ENCODE measurements at places on chromosomes 7 and 10.

DNA sequence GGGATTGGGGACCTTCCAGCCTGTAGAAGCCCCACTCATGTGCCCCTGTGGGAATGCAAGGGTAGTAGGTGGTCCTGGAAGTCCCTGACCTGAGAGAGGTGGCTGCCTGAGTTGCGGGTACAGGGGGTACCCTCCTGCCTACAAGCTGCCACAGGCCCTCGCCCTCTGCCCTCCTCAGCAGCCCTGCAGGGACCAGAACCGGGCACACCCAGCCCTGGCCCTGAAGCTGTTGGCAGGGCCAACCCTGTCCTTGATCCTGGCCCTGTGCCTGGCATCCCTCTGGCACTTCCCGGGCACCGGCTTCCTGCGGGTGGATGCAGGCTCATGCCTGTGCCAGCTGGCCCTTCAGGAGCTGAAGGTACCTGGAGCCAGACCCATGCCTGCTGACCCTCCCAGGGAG, 54.9 kb upstream of the ELN start:
- DNase-seq = peak; percentile 42

GRCh38 chr10:48768926-48769325, 84.3 kb downstream of the WDFY4 start:
- no peak for DNase-seq

DNA sequence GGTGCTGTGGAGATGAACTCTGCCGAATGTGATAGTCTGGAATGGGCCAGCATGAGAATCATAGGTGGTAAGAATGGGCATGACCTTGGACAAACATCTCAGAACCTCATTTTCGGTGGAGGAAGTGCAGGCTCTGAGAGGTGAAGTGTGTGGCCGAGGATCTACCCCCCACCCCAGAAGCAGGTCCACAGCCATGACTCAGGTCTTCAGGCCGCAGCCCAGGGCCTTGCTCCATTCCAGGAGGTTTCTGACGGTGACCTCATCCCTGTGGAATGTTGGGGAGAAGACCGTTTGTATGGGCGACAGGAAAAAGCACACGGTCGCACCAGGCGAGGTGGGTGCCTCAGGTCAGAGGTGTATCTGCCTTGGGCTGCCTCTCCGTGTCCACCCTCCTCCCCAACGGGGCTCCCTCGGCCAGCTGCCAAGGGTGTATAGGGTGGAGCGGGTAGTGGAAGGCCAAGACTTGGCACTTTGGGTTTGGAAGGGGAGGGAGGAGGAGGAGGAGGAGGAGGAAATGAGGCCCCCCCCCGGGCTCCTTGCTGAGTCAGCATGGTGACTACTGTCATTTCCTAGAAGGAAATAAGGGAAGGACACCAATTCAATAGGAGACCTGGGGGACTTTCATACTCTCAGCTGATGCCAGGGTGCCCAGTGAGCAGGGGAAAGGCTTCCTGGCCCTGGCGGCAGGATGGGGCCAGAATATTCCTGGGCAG, 168.0 kb upstream of the RHEB start:
- no peak for DNase-seq

DNA sequence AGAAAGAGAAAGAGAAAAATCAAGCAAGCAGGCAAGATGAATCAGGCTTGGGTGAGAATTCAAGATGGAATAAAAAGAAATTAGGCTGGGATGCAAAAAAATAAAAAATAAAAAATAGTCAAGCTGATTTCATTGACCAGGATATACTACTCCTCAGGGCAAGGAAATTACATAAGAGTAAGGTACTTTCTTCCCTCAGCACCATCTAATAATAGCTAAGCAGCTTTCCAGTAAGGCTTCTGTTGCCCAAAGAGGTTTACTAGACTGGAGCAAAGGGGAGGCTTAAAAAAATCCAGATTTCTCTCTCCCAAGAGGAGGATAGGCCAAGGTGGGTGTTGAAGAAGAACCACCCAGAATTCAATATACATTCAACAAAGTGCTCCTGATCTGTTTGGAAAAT, 93.6 kb downstream of the NEURL1 start:
- DNase-seq = no peak

GRCh38 chr10:102419269-102420180, 940 bp upstream of the PSD start:
- peak; percentile 87 for DNase-seq

GRCh38 chr10:45278860-45279498, 36.4 kb downstream of the OR13A1 start:
- DNase-seq = no peak

DNA sequence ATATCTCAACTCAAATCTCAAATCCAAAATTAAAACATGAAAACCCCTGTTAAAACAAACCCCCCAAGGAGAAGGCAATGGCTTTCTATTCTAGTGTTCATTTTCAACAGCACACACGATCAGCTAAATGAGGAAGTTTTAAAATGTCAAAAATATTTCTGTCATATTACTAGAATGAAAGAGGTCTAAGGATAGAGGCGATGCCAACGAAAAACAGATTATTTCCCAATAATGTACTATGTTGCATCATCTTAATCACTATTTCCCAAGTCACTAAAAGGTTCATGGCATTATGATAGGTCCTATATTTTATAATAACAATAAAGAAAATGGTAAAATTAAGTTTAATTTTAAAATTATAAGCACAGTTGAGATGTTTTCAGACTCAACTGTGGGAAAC, 10.1 kb downstream of the CNOT4 start:
- no peak for DNase-seq

GRCh38 chr10:85642421-85643170, 724.0 kb downstream of the GRID1 start:
- DNase-seq = no peak

DNA sequence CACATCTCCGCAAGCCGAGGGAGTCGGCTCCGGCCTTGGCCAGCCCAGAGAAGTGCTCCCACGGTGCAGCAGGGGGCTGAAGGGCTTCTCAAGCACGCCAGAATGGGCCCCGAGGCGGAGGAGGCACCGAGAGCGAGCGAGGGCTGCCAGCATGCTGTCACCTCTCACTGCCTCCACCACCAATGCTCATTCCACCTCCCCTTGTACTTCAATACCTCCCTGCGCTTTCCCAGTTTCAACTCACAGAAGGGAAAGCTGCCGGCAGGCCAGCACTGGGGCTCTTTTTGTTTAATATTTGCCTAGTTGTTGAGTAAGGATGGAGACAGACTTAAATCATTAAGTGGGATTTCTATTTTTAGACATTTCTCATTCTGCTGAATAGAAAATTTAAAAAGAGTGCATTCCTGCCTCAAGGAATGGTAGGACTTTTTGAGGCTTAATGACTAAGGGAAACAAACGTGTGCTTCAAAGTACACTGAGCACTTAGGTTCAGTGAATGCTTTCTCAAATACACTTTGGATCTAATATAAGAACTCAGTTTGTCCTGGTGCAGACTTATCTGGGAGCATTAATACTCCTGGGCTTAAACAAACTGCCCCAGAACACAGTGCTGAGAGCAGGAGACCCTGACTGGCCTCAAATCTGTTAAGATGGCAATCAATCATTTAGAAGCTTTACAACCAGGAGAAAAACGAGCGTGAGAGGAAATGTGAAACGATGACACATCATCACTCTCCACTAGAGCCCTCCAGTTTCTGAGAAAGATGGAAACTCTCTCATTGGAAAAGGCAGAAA, 131.2 kb downstream of the RALA start:
- no peak for DNase-seq

Measured in dorsolateral prefrontal cortex (tissue), 122 donors.